Adrenal gland (tissue), 19 donors: ENCODE measurements at places on chromosomes 12 and 14. TPM values are rescaled to one million over a fixed set of nuclear protein-coding genes. Genes with fewer than 3 reads are reported as not detected.

THAP2 gene
- 2.5 TPM for total RNA-seq

- no peaks in the 10 kb centered on the region for H3K27me3 ChIP-seq
- peak; percentile 31 for DNase-seq
- peak overlapping the region; percentile 93 for H3K4me3 ChIP-seq
- peaks cover 24% of the 10 kb centered on the region for H3K4me1 ChIP-seq
Measured at GRCh38 chr12:132827763-132828703, 636 bp downstream of the GOLGA3 start.

DNA sequence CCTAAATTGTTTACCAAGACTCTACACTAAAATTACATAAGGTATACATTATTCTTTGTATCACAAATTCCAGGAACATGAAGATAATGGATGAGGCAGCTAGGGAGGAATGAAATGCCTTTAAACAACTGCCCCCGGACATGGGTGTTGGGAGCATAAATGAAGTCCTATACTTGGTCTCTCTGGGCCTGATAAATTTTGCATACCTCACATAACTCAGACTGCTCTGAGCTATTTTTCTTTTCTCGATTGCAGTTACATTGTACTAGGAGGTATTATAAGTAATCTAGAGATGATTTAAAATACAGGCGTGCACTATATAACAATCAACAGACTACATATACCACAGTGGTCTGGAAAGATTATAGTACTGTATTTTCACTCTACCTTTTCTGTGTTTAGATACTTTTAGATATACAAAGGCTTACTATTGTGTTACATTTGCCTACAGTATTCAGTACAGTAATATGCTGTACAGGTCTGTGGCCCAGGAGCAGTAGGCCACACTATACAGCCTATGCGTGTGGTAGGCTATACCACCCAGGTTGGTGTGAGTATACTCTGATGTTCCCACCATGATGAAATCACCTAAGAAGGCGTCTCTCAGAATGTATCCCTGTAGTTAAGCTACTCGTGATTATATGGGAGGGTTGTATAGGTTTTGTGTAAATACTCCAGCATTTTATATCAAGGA lies 14.3 kb downstream of the FNTB start:
- DNase-seq, result no peak
- H3K27me3 ChIP-seq, result no peaks in the 10 kb centered on the region
- H3K4me1 ChIP-seq, result peaks cover 11% of the 10 kb centered on the region
- H3K36me3 ChIP-seq, result no peaks in the 10 kb centered on the region
- H3K27ac ChIP-seq, result no peak overlapping the region

GRCh38 chr12:22631863-22632463 lies 7.0 kb downstream of the ETNK1 start:
- no peak overlapping the region for H3K27ac ChIP-seq
- no peaks in the 10 kb centered on the region for H3K27me3 ChIP-seq
- DNase-seq, result no peak
- no peaks in the 10 kb centered on the region for H3K36me3 ChIP-seq

DNA sequence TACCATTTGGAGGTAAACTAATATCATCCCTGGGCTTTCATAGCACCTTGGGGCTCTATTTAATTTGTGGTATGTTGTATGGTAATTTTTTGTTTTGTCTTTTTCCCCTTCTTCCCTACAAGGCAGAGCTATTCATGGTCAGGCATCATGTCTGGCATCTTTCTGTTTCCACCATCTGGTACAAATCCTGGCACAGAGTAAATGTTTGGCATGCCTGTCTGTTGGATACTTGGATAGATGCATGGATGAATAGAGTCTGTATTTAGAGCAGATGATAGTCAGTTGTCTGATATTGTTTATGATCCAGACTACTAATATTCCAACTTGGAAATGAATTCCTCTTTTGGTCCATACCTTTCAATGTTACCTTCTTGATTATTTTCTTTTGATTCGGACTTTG lies 139.8 kb downstream of the NEDD1 start:
- no peak for DNase-seq
- H3K27ac ChIP-seq, result no peak overlapping the region
- no peaks in the 10 kb centered on the region for H3K27me3 ChIP-seq
- H3K4me1 ChIP-seq, result peaks cover 10% of the 10 kb centered on the region

OR6C74 gene
- total RNA-seq, result not detected

DNA sequence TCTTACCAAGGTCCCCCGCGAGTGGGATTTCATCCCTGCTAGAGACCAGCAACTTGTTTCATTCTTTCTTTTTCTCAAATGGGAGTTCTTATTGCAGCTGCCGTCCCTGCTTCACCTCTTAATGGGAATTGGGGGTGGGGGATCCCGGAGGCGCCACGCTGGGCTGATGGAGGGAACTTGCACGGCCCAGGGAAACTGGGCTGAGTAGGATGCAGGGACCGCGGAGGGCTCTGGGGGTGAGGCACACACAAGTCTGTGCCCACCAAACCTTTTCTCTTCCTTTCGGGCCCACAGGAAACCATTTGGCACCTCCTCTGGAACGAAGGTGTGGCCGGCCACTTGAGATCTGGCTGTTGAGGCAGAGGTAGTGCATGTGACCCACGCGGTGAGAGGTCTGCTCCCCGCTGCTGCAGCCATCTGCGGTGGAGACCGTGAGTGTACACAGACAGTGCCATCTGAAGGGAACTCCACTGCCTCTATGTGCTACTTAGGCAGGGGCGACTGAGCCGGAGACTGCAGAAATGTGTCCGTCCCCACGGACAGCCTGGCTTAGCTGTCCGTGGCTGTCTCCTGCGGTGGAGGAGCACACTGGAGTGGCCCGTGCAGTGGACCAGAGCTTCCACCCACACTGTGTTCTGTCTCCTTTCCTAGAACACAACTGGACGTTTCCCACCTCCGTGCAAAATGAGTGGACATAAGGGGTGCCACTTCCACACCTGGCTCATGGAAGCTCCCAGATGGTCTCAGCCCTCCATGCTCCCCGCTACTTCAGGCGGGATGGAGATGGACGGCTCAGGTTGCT lies 42.1 kb upstream of the TESC start:
- peaks cover 20% of the 10 kb centered on the region for H3K36me3 ChIP-seq
- no peaks in the 10 kb centered on the region for H3K27me3 ChIP-seq
- no peak for DNase-seq
- no peak overlapping the region for H3K4me3 ChIP-seq
- no peak overlapping the region for H3K27ac ChIP-seq
- H3K4me1 ChIP-seq, result no peaks in the 10 kb centered on the region

DNA sequence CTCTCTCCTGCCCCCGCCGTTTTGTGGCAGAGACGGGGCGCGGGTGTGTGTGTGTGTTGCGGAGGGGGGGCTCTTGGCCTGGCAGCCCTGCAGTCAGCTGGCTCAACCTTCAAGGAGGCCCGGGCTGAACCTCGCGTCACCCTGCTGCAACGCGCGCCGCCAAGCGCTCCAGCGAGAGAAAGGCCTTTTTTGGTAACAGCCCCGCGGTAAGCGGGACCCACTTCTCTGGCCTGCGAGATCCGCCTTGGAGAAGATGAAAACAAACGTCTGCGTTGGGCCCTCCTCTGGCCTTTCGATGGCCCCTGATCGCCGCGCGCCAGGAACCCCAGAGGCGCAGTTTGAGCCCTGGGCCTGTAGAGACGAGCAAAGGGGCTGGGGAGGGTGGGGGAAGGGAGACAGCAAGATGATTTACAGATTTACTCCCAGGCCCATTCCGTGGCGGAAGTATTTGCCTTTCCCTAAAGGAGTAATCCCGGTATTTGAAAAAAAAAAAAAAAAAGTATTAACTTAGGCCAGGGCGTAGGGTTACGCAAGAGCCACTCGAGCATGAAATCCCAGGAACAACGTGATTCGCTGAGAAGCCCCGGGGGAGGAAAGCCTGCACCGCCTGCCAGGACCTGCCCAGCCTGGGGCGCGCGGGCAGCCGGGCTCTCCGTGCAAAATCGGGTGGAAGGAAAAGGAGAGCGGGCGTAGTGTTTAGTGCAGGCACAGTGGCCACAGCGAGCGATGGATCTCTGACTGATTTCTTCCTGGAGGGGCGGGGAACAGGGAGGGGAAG lies 4.5 kb upstream of the IRF2BPL start:
- H3K4me1 ChIP-seq, result peaks cover 75% of the 10 kb centered on the region
- no peaks in the 10 kb centered on the region for H3K27me3 ChIP-seq
- no peaks in the 10 kb centered on the region for H3K36me3 ChIP-seq
- H3K27ac ChIP-seq, result peak overlapping the region; percentile 99
- peak overlapping the region; percentile 65 for H3K4me3 ChIP-seq

GRCh38 chr14:103687712-103688111 lies 27.5 kb downstream of the XRCC3 start:
- H3K4me1 ChIP-seq, result peaks cover 25% of the 10 kb centered on the region
- no peak overlapping the region for H3K4me3 ChIP-seq
- H3K36me3 ChIP-seq, result peaks cover 60% of the 10 kb centered on the region
- H3K27ac ChIP-seq, result no peak overlapping the region
- no peaks in the 10 kb centered on the region for H3K27me3 ChIP-seq
- peak; percentile 55 for DNase-seq

GRCh38 chr12:57841445-57841844 lies 5.1 kb downstream of the CTDSP2 start:
- DNase-seq, result no peak
- no peaks in the 10 kb centered on the region for H3K36me3 ChIP-seq
- no peak overlapping the region for H3K27ac ChIP-seq
- H3K27me3 ChIP-seq, result no peaks in the 10 kb centered on the region
- peaks cover 80% of the 10 kb centered on the region for H3K4me1 ChIP-seq
- no peak overlapping the region for H3K4me3 ChIP-seq

- H3K4me3 ChIP-seq, result no peak overlapping the region
- H3K27me3 ChIP-seq, result no peaks in the 10 kb centered on the region
- H3K4me1 ChIP-seq, result no peaks in the 10 kb centered on the region
- H3K36me3 ChIP-seq, result no peaks in the 10 kb centered on the region
- no peak for DNase-seq
- no peak overlapping the region for H3K27ac ChIP-seq
Measured at GRCh38 chr12:21801522-21802288, 27.2 kb upstream of the KCNJ8 start.

DNA sequence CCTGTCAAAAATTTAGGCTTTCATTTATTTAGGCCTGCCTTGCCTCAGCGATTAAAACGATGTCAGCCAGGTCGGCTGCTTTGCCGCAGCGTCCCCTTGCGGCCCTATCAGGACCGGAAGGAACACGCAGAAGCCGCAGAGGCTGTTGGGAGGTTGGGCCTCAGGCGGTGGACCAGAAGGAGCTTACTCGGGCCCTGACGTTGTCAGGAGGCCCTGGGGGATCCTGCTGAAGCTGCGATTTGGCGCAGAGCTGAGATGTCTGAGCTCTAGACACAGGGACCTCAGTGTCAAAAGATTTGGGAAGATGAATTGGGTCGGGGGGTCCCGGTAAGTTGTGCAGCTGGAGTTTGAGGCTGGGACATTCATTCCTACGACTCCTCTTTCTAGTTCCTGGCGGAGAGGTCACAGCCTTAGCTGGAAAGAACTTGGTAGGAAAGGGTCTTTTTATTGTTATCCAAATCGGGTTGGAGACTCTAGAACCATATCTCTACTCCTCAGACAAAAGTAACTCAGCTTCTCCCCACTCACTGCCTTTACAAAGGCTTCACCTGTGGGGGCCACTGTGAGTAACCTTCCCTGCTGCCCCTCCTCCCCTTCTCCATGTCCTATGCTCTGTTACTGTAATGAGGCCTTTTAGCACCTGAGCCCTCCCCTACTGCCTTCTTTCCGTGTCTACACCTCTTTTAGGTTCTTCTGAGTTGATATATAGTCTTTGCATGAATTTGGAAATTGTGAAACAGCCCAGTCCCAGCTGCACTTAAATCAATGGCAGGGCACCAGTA lies 6.6 kb upstream of the ABCD2 start:
- H3K27me3 ChIP-seq, result no peaks in the 10 kb centered on the region
- no peak for DNase-seq
- H3K4me3 ChIP-seq, result no peak overlapping the region
- H3K36me3 ChIP-seq, result no peaks in the 10 kb centered on the region

SLCO1C1 gene
- 1.8 TPM for total RNA-seq

FITM1 gene
- total RNA-seq, result 15.7 TPM

TPPP2 gene
- not detected for total RNA-seq
